ENCODE measurements at places on chromosomes 5 and 9. TPM values are rescaled to one million over a fixed set of nuclear protein-coding genes. Genes with fewer than 3 reads are reported as not detected.

Gene ZNF879
- 0.65 TPM for total RNA-seq

Gene TMOD1
- 2.4 TPM for total RNA-seq

Gene KLHL3
- 0.14 TPM for total RNA-seq

Gene PTPA
- total RNA-seq: 134 TPM

Gene NTMT1
- 95.0 TPM for total RNA-seq

Gene SLC36A2
- total RNA-seq: not detected

Gene FOXI1
- total RNA-seq: not detected

Gene CDKN2A
- total RNA-seq: not detected

Gene SAXO1
- total RNA-seq: not detected

Gene GFI1B
- not detected for total RNA-seq

Gene RAD23B
- 106 TPM for total RNA-seq

All from A549 treated with GW870086 at 1 μM for 4 hours (cell line).